Keratinocyte (primary cell): ENCODE measurements at places on chromosomes 3 and 15.

DNA sequence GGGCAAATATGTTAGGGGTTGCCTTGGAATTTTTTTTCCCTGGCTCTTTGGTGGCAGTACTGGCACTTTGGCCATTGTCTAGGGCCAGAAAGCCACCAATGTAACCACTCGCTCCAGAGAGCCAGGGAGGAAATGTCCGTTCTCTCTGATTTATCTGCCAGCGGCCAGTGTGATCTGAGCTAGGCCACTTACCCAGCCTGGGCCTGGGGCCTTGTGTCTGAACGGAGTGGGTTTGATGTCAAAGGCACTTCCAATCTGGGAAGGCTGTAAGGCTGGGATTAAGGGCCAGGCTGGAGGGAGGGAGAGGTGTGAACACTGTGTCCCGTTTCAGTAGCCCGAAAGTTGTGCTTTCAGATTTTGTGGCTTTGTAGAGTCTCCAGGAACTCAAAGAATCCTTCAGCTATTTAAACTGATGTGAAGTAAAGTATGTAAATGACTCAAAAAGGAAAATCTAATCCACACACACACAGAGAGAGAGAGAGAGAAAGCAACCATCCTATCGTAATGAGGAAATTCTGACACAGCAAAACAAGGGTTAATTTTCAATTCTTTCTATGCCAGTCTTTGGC, 271.0 kb downstream of the PDZRN3 start:
- DNase-seq: no peak

GRCh38 chr3:125431912-125432790, 57.0 kb upstream of the ZNF148 start:
- DNase-seq: no peak

DNA sequence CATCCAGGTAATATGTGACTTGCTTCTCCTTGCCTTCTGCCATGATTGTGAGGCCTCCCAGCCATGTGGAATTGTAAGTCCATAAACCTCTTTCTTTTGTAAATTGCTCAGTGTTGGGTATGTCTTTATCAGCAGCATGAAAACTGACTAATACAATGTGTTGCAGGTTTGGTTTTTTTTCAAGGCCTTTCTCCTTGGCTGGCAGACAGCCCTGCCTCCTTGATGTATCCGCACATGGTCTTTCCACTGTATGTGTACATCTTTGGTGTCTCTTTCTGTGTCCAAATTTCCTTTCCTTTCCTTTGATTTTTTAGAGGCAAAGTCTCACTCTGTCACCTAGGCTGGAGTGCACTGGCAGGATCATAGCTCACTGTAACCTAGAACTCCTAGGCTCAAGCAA, 260.1 kb downstream of the TUSC7 start:
- DNase-seq: no peak

DNA sequence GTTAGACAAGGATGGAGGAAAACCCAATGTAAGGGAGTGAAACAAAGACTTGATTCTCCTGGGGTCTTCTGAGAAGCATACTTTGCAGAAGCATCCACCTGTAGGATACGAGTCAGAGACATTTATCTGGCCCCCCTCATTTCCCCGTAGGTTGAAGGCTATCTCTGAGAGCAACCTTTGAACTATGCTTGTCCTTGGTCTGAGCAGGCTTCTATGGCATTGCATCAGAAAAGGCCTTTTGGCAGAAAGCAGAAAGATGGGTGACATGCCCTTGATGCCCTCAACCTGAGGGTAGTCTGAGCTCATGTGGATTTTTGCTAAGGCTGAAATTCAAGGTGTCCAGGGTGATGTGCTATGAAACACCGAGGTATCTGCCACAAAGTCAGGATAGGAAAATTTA, 131.6 kb upstream of the SGO1 start:
- no peak for DNase-seq

- DNase-seq: no peak
Observed at GRCh38 chr15:95432878-95433405, 897.6 kb upstream of the NR2F2 start.

DNA sequence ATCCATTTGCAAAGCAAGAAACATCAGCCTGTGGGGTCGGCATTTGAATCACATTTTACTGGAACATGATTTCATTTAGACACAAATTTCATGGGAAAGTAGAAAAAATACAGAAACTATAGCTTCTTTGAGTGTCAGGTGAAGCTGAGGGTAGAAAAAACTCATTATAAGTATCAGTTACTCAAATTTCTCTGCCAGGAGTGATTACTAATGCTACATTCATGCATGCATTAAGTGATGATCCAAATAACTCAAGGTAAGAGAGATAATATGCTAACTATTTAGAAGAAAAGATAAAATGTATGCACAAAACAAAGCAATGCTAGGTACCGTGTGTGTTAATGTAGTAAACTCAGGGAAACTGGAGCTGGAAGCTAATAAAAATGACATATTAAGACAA, 406.0 kb downstream of the GAP43 start:
- no peak for DNase-seq

GRCh38 chr3:189563853-189564563, 67.2 kb upstream of the TP63 start:
- peak; percentile 87 for DNase-seq

DNA sequence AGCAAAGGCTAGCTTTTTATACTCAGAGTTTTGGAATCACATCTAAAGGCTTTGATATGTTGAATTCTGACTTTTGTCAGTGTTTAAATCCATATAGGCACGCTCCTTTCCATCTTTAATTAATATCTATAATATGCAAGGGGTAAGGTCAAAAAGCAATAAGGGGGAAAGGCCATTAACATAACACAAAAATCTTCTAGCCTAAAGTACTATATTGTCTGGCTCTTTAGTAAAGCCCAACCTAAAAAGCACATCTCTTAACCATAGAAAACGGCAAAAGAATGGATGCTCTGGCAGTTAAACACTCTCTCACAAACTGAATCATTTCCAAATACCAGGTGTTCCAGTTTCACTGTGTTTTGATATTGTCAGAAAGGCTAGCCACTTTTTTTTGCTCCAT, 76.4 kb downstream of the EFL1 start:
- DNase-seq: no peak
